ENCODE measurements at places on chromosomes 2 and 18.

- no peak for DNase-seq
Measured at GRCh38 chr18:11119959-11120587, 29.3 kb downstream of the PIEZO2 start.

DNA sequence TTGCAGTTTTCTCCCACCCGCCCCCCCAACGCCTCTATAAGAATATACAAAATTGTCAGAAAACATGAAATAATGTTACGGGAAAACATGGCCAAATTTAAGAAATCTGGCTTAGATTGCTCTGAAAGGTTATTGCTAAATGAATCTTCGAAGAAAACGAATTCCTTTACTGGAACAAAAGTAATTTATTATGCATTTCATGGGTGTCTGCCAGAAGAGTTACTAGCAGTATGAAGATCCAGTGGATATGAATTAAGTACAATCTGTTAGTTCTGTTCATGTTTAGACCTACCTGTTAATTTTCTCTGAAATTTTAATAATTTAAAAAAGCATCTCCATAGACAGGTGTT, 21.9 kb downstream of the GATA6 start:
- no peak for DNase-seq

DNA sequence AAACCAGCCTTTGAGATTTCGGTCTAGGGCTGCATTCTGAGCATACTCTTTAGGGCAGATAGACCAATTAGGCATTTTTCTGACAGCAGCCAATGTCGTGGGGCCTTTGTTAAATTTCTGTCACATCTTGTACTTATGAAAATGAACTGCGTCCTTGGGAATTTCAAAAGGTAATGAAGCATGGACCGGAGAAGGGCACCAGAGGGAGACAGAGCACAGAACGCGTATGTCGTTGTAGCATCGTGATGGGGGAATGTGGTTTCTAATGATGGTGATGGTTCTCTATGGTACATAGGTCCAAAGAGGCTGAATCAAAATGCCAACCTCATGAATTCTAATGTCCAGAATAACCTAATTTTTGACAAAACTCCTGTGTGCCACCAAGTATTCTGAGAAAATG, 483.9 kb upstream of the CRIM1 start:
- DNase-seq: no peak

- peak; percentile 39 for DNase-seq
Measured at GRCh38 chr2:62313449-62314227, 117.7 kb downstream of the B3GNT2 start.

DNA sequence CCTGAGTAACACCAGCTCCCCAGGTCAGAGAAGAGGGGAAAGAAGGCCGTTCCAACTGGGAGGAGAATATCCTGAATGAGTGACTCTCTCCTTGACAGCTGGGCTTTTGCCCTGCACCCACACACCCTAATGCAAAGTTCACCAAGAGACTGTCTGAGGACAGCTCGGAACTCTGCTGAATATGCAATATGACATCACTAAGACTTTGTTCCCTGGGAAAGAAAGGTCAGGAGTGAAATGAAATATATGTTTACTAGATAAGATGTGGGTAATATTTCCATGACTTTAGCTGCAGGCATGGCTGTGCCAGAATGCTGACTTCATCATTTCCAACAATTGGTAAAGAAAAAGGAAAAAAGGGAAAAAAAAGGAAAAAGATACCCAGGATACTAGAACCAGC, 488.2 kb upstream of the RAB6C start:
- no peak for DNase-seq
